Neural crest cell (in vitro differentiated cells): ENCODE measurements at places on chromosomes 13 and 19. TPM values are rescaled to one million over a fixed set of nuclear protein-coding genes. Genes with fewer than 3 reads are reported as not detected.
A peak's percentile ranks its signal among the peaks of the same experiment; 100 is the strongest.

GRCh38 chr13:60482012-60482411, 85.0 kb downstream of the TDRD3 start:
- no peak for DNase-seq

DNA sequence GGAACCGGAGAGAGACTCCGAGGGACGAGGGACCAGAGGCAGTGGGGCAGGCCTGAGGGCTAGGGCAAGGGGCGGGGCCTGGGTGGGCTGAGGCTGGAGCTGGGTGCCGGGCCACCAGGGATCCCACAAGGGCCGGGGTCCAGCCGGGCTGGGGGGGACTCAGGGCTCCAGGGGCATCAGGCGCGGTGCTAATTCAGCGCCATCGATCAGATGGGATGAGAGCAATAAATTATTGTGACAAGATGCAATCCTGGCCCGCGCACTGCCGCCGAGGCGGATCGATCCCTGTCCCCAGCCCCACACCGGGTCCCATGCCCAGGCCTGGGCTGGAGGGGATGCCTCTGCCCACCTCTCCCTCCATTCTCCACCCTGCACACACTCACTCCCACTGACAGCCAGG, 5.7 kb downstream of the ERFL start:
- DNase-seq: no peak

DNA sequence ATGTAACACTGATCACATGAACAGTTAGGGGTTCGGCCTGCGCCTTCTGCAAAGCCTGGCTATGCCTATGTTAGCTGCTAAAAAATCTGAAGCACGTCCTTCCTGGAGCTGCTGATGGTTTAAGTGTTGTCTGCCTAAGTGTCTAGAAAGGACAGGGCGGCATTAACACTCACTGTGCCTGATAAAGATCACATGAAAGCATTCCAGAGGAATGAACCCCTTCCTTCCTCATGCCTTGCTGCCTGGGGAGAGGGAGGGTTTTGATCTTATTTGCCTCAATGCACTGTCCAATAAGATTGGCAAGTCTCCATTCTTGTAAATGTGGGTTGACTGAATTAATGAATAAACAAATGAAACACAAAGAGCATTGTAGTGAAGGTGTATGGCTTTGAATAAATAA, 5.2 kb downstream of the DOCK9 start:
- no peak for DNase-seq

DNA sequence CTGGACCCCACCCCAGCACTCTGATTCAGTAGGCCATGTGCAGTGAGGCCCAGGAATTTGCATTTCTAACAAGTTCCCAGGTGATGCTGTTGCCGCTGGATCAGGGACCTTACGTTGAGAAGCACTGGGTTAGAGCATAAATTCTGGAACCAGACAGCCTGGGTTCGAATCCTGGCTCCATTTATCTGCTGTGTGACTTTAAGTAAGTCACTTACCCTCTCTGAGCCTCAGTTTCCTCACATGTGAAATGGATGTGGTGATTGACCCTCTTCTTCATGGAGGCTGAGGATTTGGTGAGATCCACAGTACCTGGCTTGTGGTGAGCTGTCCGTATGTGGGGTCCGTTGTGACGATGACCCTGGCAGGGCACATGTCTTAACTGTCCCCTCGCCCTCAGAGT, 15.9 kb downstream of the HIPK4 start:
- no peak for DNase-seq

- DNase-seq: peak; percentile 88
Measured at GRCh38 chr19:9768175-9769112, at the start of gene ZNF846. ZNF846 (minus strand) TSS chr19:9768738; CDS start chr19:9764950, 3,788 bp downstream.

DNA sequence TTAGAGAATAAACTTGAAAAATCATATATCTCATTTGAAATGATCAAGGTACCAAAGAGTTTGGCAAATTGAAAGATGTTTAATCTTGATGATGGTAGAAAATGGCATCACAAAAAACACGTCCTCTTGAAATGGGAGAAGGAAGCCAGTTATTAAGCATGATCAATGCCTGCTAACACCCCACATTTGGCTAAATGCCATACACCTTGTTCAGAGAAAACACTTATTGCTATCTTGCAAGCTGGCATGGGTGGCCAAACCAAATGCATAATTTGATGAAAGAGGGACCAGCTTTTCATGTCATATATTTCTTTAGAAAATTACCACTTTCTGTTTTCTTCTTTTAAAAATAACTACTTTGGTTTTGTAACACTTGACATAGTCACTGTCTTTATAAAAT, 141.3 kb downstream of the ZAR1L start:
- no peak for DNase-seq

DNA sequence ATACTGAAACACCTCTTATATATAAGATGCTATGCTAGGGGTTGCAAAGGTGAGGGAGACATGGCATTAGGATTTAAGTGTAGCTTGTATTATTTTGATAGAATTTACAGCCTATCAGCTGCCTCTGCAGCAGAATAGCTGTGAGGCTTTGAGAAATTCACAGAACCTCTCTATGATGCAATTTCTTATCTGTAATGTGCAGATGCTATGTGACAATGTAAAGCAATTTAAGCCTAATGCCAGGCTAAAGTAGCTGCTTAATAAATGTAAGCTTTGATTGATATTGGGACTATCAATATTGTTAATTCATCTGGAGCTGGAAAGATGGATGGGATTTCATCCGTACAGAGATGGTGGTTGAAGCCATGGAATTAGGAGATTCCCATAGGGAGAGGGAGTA, 1.6 kb downstream of the ADGRE3 start:
- no peak for DNase-seq

DNA sequence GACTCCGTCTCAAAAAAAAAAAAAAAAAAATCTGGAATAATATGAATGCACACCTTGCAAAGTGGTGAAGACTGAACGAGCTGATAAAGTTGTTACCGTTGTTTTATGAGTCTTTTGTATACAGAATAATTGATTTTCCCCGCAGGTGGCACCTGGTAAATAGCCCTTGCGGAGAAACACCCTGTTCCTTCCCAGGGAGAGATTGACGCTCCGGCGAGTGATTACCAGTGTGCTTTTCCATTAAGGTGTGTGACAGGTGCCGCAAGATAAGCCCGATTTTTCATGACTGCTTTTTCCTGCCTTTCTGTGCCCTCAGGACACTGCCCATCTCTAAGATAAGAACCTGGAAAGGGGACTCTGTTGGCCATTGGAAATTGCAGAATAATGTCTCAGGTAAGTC, 943 bp downstream of the ZNF302 start:
- DNase-seq: no peak

DNA sequence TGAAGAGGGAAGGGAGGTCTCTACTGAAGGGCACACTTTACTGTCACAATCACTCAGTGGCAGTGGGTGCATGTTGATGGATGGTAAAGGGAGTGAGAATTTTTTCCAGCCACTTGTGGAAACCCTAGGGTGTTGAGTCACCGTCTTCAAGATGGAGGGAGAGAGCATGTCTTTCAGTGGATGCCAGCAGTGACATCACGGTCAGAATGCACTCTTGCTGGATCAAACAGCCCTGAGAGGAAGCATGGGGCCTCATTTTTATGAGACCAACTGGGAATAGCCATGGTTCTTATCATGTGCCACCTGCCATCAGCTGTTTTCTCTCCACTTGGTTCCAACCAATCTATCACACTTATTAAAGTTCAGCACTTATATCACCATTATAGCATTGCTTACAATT, 182.5 kb downstream of the KCNRG start:
- no peak for DNase-seq

DNA sequence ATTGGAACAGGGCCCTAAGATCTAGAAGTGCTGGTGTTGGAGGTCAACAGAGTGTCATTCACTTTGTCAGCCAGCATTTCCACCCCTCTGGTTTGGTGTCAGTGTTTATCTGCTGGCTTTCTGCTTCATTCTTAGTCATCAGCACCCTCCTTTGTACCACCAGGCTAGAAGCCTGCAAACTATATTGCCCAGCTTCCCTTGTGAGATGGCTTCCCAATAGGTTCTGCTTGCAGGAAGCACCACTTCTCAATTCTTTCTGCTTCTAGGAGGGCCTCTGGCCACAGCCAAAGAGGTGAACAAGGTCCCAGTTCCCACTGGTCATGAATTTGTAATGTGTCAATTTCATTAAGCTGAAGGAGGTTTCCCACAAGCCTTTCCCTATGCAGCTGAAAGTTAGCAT, 36.4 kb upstream of the CALM3 start:
- no peak for DNase-seq

- peak; percentile 26 for DNase-seq
Measured at GRCh38 chr19:53308339-53308811, 25.2 kb upstream of the ZNF845 start.

DNA sequence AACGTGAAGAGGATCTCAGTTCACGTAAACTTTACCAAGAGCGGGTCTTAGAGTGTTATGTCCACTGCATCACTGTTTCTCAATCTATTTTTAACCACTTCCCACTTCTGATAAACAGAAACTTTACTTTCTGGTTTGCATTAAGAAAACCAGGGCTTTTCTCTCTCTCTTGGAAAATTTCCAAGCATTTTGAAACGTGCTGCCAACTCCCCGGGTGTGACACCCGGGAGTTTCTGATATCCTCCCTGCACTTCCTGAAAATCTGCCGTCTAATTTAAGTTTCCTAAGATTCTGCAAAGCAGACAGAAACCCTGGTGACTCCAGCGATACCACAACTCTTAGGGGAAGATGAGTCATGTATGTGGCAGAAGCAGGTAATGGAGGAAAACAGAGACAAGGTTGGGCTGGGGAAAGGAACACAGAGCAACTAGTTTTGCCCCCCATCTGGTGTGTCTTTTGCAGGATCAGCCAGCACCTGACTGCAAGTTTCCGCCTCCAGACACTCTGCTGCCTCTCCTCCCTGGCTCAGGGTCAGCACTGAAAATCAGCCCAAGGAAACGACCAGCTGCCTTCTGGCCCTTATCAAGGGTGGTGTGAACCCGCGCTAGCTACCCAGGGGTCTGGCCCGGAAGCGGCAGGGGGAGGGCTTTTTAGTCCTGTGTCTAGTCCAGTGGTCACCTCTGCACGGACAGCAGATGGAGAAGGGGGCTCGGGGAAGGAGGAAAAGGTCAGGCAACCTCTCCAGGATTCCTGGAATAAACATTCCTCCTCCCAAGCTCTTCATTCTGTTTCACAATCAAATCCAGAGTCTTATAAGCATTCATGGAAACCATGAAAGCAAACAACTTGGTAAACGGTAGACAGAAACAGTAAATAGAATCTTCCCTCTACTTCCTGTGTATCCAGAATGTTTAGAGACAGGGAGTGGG, 11.3 kb upstream of the FFAR2 start:
- no peak for DNase-seq

- DNase-seq: no peak
Measured at GRCh38 chr13:21882766-21883165, 211.9 kb downstream of the FGF9 start.

- DNase-seq: no peak
Measured at GRCh38 chr13:58025821-58026220, 394.3 kb downstream of the PCDH17 start.

DNA sequence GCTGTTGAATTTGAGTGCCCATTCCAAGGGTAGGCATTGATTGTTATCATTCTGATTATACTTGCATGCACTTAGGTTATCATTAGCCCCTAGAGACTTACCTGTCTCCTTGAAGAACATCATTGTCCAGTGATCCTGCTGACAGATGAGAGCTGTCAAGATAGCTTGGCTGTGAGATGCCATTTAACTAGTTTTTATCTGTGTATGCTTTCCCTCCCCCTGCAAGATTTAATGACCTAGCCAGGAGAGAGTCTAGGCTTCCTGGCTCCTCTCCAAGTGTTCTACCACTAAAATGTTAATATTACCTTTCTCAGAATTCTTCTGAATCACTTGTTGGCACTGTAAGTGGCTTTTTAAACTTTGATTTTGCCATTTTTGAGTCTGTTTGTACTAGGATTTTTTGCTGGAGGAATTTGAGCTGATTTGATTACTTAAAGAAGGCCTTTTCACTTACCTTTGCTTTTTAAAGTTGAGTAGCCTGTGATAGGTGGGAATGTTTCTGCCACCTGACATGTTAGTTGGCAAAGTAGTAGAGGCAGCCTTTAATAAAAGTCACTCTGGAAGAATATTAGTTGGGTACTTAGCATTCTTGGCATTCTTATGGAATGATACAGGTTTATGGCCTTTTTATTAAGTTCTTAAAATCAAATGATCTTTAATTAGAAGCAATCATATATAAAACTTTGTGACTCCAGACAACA, 41.1 kb downstream of the ARHGAP35 start:
- no peak for DNase-seq

BICRA gene
- 28.5 and 28.9 TPM in 2 replicates for total RNA-seq

SIGLEC14 gene
- total RNA-seq: not detected in 2 replicates

FSD1 gene
- 51.9 and 53.5 TPM in 2 replicates for total RNA-seq

SHFL gene
- 0.89 and 0.93 TPM in 2 replicates for total RNA-seq

DPF1 gene
- total RNA-seq: 31.7 and 35.5 TPM in 2 replicates

SAFB gene
- 176 and 184 TPM in 2 replicates for total RNA-seq

INAFM1 gene
- 10.2 and 10.6 TPM in 2 replicates for total RNA-seq

NLRP11 gene
- not detected in 2 replicates for total RNA-seq
